ENCODE measurements at places on chromosomes 12 and 14.

- no peak for DNase-seq
Measured at GRCh38 chr14:79369359-79370332, 841.7 kb downstream of the DIO2 start.

DNA sequence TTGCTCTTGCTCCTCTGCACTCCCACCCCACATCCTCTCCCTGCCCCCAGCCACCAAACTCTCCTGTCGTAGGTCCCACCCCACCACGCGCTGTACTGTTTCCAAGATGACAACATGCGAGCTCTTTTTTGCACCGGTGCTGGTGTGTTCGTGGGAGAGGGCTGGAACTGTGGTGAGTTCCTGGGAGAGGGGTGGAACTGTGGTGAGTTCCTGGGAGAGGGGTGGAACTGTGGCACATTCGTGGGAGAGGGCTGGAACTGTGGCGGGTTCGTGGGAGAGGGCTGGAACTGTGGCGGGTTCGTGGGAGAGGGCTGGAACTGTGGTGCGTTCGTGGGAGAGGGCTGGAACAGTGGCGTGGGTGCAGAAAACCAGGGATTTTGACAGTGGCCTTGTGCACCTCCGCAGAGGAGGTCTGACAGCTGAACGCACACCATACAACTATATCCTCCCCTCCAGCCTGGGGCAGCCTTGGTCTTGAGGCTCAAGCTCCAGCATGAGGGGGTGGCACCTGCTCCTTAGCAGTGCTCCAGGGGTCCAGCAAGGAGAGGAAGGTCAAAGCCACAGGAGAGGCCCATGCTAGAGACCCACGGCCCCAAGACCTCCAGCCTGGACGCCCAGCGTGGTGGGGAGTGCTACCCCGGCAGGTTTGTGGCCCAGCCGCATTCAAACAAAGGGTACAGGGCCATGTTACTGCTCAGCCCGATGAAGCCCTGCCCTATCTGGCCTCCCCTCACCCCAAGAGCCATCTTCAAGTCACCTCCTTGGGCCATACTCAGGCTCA is 50.1 kb downstream of the ACTN1 start:
- no peak for DNase-seq

- DNase-seq, result no peak
Measured at GRCh38 chr12:52798003-52798670, 2.2 kb upstream of the KRT3 start.

DNA sequence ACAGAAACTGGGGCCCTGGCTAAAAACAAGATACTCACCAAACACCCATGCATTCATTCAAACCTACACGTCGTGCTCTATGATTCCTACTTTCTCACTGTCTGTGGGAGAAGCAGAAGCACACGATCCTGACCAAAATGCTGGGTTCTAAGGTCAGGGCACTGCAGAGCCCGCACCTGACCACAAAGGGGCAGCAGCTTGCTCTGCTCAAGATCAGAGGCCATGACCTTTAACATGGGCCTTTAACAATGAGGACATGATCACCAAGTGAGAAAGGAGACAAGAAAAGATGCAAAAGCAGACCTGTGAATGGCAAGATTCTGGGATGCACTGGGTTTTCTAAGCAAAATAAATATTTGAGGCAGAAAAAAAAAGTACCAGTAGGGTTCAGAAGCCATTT is 40.1 kb upstream of the VPS33A start:
- DNase-seq, result no peak

- no peak for DNase-seq
Measured at GRCh38 chr12:92543840-92544239, 158.9 kb upstream of the PLEKHG7 start.

- no peak for DNase-seq
Measured at GRCh38 chr14:57168138-57168679, 100.5 kb downstream of the EXOC5 start.

GRCh38 chr12:127657036-127657435 is 609.9 kb upstream of the TMEM132C start:
- no peak for DNase-seq

DNA sequence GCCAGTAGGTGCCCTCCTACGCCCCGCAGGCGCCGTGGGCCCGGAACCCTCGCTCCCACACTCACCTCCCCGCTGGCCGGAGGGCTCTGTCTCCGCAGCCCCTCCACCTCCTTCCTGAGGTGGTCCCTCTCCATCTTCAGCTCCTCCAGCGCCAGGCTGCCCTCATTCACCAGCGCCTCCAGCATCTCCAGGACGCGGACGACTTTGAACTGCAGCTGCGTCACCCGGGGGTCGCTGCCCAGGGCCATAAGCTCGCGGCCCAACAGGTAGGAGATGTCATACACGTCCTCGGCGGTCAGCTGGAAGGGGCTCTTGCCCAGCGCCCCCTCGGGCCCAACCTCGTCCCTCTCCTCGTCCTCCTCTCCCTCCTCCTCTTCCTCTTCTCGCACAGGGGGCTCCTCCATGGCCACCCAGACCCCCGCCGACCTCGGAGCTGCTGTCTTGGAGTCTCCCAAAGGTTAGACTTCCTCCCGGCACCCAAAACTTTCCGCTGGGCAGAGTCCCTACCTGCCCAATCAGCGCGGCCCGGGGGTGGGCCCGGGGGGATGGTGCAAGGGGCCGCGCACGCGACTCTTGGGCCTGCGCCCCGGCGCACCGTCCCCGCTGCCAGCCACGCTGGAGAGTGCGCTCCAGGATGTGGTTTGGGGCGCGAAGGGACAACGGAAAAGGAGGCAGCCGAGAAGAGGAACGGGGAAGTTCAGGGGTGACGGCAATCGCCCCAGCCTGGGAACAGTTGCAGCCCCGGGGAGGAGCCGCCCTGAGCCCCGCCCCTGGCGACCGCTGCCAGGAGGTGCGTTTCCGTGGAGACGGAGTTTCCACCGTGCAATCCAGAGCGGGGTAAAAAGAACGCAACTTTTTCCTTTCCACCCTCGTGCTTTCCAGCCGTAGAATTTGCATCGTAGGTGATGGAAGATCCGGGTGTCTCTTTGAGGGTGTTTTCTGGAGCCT is at the start of gene RILPL2:
Gene RILPL2 (minus strand): TSS at position 668 of the 948 bp plus-strand sequence. CDS start 264 bp downstream, at position 404.
- DNase-seq, result peak; percentile 86

- no peak for DNase-seq
Measured at GRCh38 chr12:29198901-29199300, 49.8 kb downstream of the FAR2 start.

DNA sequence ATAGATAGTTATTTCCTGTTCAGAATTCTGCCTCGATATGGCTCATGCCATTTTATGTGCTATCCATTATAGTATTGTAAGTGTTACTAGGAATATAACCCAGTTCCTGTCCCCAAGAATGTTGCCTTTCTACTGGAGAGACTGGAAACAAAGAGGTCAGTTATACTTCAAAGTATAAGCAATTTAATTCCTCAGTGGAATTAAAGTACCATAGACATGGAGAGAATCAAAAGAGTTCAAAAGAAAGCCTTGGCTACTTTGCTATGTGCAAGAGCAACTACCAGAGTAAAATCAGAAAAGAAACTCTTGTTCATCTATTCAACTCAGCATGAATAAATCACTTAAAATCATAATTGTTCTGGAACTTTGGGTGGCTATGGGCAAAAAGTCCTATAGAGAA is 173.2 kb upstream of the EEA1 start:
- no peak for DNase-seq

DNA sequence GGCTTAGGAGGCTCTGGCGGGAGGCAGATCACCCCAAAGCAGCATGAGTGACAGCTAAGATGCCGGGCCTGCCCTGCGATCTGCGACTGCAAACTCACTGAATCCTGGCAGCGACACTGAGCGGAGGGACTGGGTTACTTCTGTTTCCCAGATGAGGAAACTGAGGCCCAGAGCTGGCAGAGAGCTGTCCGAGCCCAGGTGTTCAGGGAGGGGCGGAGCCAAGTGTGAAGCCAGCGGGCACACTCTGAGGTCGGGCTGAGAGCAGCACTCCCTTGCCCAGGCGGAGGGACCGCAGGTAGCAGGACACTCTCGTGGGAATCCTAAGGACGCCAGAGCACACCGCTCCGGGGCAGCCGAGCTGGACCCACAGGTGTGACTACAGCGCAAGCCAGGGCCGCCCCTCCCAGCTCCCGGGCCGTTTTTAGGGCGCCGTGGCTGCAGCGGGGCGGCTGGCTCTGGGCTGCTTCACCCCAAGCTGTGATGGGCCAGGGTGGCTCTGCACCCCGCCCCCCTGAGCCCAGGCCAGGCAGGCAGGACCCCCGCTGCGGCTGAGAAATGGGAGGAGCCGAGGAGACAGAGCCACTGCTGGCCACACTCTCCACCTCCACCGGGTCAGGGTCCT is 27.4 kb downstream of the MMP17 start:
- no peak for DNase-seq

- no peak for DNase-seq
Measured at GRCh38 chr14:59126714-59127436, 61.6 kb upstream of the DAAM1 start.

GRCh38 chr12:93448796-93449195 is 7.0 kb upstream of the UBE2N start:
- DNase-seq, result no peak

GRCh38 chr12:89799316-89799715 is 90.7 kb upstream of the ATP2B1 start:
- DNase-seq, result no peak

DNA sequence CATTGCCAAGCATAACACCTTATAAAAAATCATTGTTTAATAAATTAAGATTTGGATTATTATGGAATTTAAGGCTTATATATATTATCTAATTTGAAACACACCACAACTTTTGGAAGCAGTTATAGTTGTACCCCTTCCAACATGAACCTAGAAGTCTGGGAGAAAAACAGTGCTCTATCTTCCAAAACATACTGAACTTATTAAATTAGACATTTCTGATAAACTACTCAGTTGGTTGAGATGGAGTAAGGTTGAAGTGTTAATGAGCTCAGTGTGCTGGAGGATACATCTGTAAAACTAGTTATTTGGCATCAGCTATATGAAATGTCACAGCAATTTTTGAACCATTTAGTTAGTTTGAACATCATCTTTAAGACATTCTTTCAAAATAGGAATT is 227.4 kb downstream of the ALX1 start:
- DNase-seq, result no peak

DNA sequence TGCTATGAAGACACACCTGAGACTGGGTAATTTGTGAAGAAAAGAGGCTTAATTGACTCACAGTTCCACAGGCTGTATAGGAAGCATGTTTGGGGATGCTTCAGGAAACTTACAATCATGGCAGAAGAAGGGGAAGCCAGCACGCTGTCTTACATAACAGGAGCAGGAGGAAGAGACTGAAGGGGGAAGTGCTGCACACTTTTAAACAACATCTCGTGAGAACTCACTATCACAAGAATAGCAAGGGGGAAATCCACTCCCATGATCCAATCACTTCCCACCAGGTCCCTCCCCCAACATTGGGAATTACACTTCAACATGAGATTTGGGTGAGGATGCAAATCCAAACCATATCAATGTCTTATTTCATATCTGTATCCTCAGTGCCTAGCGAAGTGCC is 307.2 kb downstream of the ATP23 start:
- DNase-seq, result no peak

DNA sequence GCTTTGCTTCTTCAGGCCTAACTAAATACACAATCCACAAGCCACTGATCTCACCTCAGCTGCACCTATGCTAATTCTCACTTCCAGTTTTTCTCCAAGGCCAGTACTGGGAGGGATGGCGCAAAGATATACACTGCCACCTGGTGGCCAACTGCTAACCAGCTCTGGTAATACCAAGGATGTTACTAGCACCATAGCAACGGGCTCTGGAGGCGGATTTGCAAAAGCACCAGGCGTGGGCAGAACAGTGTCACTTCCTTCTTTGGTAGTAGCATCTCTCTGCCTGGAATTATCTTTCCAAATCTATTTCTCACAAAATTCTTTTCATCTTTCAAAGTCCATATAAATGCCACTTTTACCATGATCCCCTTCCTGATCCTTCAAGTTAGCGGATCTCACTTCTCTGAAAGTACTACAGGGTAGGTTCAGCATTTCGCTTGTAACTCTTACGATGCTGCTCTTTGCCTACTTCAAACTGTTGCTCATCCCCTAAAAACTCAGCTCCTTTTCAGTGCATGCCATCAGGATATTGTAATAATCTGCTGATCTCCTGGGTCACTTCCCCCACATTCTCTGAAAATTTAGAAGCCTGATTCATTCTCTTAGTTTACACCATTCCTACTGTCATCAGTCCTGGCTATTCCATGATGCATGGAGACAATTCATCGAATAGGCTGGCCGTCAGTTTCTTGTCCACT is 37.1 kb upstream of the FOXJ2 start:
- DNase-seq, result peak; percentile 69

DNA sequence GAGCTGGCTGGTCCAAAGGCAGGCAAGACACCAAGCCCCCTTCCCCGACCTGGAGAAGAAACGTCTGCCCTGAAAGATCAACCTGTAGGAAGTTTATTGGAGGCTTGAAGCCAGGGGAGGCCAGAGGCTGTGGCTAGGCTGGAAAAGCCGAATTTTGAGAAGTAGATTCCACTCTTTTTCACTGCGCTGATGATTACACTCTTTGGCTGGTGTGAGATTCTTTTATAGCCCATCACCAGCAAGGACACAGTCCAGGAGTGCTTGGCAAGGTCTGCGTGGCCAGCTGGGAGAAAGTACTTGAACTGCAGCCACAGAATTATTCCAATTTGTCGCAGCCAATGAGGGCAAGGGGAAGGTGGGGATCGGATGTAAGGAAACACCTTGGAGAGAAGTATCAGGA is 45.0 kb downstream of the SYNE3 start:
- no peak for DNase-seq

DNA sequence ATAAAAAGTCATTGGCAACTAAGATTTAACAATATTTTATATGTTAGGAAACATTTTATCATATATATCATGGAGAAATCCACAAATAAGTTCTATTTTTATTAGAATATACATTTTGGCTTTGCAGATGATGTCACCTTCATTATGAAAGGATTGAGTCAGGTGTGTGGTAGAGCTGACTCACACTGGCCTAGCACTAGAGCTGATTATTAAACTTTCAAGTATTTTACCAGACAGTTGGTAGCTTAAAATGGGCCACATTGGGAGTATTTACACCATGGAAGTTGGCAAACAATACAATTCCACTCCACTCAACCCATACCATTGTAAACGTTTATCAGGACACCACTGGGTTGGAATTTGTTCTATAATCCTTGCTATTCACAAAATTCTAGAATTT is 1036.6 kb downstream of the TRHDE start:
- no peak for DNase-seq

GRCh38 chr12:95484524-95484923 is 10.6 kb downstream of the METAP2 start:
- DNase-seq, result no peak
